NCI-H2107 (cell line): ENCODE measurements at places on chromosomes 1 and 21.

- DNase-seq: no peak
These were observed 123.6 kb downstream of the LRRC53 start for GRCh38 chr1:74388855-74389254.

DNA sequence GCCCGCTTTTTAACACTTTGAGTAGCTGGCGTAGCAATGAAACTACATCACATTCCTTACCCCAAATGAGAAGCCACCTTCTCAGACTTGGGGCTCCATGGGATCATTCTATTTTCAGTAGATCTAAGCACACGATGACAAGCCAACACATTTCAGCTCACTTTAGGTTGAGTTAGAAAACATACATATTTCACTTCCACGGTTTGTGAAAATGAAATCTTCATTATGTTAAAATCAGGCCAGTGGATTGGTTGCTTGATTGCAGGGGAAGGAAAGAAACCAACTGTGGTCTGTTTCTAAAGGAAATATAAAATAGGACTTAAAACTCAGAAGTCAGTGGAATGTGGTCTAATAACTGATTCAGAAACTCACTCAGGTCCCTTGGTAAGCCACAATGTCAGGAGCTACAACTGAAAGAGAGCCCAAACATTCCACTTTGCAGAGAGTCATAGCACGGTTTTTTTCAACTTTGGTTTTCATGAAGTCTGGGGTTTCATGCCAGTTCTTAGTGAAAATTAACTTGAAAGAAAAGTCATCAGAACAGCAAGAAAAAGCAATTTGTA lies 82.3 kb upstream of the TIAM1 start:
- no peak for DNase-seq

DNA sequence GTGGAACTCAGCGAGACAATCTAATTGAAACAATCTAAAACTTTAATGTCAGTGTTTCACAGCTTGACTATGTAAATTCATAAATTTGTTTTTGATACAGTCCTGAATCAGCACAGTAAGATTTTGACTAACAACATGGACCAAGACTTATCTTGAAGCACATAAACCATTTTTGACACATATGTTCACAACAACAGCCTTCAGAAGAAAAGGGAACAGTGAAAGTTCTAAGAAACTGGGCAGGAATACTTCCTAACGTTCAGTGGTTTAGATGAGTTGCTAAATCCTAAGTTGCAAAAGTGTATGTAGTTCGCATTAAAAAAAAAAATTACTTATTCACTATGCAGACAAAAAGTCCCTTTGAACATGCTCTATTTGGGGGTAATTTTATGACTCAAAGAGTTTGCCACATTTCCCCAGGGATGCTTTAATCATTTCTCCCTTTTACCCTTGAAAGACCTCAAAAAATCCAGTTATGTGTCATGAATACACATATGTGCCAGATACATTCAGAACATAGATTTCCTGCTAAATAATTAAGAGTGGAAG lies 120.2 kb downstream of the MRPL39 start:
- no peak for DNase-seq

DNA sequence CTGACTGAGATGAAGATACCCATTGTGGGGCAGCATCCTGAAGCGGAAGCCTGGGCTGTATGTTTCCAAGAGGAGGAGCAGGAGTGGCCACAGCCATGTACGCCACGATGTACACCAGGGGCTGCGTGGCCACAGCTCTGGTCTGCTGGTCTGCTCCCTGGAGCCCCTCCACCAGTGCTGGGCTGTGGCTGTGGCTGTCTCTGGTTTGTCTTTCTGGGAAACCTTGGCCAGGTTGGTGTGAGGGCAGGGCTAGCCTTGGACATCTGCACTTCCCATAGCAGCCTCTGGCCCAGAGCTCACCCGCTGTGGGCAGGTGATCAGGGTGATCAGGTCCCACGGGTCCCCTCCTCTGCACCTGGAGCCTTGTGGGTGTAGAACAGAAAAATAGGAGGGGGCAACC lies 2.6 kb downstream of the MIB2 start:
- no peak for DNase-seq

DNA sequence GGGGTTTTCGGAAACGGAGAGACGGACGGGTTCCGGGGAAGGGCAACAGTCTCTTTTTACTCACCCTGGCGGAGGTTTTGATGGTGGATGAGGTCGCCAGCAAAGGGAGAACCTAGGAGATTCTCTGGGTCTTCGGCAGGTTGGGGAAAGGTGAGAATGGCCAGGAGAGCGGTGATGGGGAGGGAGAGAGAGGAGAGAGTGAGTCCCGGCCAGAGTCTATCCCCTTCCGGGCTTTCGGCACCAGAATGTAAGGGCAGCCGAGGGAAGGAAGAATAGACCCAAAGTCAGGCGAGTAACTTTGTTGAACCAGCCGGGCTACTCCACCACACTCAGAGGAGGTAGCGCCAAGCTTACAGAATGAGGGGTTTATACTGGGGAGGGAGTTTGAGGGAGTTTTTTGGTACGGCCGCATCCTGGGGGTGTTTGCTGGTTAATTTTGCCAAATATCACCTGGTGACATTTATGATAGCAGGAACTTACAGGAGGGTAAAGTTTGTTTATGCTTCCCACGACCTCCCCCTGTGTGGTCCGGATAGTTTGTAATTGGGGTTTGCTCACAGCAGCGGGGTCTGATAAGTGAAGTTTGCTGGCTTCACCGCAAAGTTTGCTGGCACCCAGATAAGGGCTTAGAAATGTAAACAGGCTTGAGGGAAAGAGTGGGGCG lies 141.1 kb upstream of the ETV3 start:
- DNase-seq: no peak

- no peak for DNase-seq
These were observed 3.6 kb upstream of the SPSB1 start for GRCh38 chr1:9289090-9289534.

- no peak for DNase-seq
These were observed 71.1 kb downstream of the SAMSN1 start for GRCh38 chr21:14474995-14475394.

DNA sequence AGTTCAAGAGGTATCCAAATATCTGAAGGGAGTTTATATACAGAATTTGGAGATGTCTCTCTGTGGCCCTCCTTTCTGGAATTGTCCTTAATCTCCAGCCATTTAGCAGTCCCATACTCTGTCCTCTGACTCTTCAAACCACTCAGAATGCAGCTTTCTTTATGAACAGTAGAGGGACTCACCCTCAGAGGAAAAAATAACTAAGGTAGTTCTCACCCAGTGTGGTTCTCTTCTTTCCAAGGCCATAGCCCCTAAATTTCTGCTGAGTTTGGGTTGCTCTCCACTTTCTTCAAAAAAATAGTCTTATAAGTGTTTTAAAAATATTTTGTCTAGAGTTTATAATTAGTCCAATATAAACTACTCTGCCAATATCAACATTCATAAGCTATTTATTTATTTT lies 369.7 kb downstream of the MATN1 start:
- no peak for DNase-seq

GRCh38 chr1:29180497-29181412 lies 945 bp downstream of the SRSF4 start:
- no peak for DNase-seq

DNA sequence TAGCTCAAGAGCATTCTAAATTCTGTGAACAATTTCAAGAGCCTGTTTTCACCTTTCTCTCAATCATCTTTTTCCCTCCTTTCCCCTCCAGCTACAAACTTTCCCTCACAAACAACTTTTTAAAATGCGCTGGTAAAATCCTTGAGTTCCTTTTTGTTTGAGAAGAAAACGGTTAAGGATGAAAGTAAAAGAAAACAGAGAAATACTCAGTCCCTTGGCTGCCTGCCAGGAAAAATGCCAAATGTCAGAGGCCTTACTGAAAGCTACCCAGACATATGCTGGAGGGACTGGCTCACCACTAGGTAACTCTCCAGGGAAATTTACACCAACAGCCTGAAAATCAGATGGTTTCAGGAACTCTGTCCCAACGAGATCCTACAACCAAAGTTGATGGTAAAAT lies 11.0 kb upstream of the SERBP1 start:
- no peak for DNase-seq

- no peak for DNase-seq
These were observed 79.3 kb downstream of the ST6GALNAC3 start for GRCh38 chr1:76153841-76154205.
